Spleen (tissue), 13 donors: ENCODE measurements at places on chromosomes 7 and 10.

- DNase-seq: no peak
Measured at GRCh38 chr7:84847790-84848189, 339.1 kb downstream of the SEMA3D start.

DNA sequence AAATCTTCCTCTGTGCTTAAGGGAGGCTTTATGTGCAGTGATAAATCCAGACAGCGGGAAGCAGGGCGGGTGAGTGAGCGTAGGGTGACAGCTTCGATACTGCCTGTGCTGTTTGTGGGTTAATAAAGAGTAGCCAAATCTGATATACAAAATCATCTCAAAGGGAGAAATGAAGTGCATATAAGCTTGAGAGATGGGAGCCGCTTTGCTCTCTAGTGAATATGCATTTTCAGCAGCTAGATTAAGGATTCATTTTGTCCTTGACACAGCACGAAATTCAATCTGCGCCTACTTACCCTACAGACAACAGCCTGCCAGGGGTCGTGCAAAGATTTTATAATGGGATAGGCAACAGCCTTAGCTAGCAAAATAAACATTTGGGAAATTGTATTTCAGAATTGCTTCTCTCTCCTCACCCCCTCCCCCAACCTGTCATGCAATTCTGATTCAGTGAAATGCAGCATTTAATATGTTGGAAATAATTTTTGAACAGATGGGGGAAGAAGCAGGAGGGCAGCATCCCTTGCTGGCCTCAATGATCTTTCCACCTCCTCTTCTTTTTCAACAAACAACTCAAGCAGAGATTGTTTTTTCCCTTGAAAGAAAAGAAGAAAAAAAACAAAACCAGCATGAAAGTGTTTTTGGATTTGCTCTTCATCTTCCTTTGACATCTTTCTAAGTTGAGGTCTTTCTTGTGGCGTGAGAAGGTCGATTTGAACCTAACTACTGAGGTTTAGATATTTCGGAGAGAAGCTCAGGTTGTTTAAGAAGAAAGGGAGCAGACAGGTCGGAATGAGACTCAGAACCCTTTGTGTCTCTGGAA lies 117.9 kb downstream of the AOAH start:
- no peak for DNase-seq

- no peak for DNase-seq
Measured at GRCh38 chr10:87092376-87092860, 2.2 kb downstream of the GLUD1 start.

GRCh38 chr10:110744782-110745181 lies 100.6 kb downstream of the RBM20 start:
- no peak for DNase-seq

GRCh38 chr7:103811997-103812396 lies 177.5 kb downstream of the RELN start:
- no peak for DNase-seq

DNA sequence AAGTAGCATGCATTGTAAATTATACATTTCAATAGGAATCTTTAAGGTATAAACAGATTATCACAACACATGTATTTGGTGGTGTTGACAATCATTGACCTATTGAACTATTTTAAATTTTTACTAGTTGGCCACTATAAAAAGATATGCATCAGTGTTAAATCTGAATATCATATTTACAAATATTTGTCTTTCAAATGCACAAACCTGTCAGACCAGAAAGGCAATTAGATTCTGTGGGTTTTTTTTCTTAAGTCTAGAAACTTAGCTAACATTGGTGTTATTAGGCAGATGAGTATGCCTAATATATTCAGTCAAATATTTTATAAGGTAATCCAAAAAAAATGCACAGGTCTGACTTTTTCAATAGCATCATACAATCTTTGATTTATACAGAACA lies 241.4 kb upstream of the DGKB start:
- no peak for DNase-seq

GRCh38 chr10:121007264-121007663 lies 156.1 kb downstream of the WDR11 start:
- DNase-seq: no peak

DNA sequence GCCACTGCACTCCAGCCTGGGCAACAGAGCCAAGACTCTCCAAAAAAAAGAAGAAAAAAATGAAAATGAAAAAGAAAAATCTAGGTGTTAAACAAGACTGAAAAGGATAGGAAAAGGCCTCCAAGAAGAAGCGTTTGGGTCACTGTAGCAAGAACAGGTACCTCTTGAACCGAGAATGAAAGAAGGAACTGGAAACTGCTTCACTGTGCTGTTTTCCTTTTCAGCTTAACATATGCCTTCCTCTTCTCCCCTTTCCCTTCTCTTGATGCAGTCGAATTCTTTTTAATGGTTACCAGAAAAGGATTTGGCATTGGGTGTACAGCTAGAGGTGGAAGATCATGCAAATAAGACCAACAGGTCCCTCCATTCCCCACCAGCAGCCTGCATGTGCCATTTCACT lies 28.1 kb downstream of the LRRC4 start:
- no peak for DNase-seq

GRCh38 chr7:22627136-22627535 lies 99.9 kb upstream of the IL6 start:
- DNase-seq: no peak

GRCh38 chr7:148095066-148095465 lies 495.5 kb upstream of the C7orf33 start:
- DNase-seq: no peak

DNA sequence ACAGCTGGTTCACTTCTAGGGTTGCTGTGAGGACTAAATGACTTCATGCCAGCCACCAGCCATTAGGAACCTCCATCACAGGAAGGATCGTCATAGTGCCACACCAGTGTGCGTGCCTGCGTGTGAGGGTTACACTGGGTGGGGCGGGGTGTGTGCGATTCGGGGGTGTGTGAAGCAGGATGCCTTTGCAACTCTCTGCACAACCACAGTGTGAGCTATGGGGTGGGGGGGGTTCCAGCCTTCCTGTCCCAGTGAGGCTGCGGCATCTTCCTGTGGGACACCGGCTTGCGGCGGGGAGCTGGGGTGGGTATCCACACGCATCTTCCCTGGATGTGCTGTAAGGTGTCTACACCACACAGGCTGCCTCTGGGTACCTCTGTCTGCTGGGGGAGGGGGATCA lies 6.9 kb upstream of the ELFN1 start:
- DNase-seq: peak; percentile 53

- DNase-seq: no peak
Measured at GRCh38 chr10:65628493-65629139, 1297.2 kb upstream of the LRRTM3 start.

GRCh38 chr7:157158400-157158799 lies 19.7 kb downstream of the UBE3C start:
- no peak for DNase-seq

- no peak for DNase-seq
Measured at GRCh38 chr10:49527061-49527460, 11.9 kb downstream of the ERCC6 start.

GRCh38 chr7:95534796-95535195 lies 49.1 kb downstream of the ASB4 start:
- no peak for DNase-seq

- DNase-seq: no peak
Measured at GRCh38 chr7:134660961-134661376, 14.3 kb downstream of the BPGM start.

DNA sequence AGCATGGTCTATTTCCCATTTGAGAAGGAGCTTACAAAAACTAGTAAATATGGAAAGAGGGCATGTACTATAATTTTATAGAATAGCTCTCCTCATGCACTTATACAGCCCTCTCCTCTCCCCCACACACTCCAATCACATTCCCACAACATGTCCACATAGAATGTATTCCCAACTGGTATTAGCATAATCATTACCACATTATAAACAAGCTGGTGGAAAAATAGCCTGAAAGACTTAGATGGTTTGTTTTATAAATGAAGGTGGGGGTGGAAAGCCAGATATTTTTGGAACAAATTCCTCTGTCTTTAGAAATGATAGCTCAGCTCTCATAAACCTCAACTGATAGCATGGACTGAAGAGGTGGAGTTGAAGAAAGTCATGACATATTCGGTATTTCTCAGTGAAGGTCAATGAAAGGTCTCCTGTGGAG lies 410.1 kb downstream of the SUGCT start:
- DNase-seq: no peak

DNA sequence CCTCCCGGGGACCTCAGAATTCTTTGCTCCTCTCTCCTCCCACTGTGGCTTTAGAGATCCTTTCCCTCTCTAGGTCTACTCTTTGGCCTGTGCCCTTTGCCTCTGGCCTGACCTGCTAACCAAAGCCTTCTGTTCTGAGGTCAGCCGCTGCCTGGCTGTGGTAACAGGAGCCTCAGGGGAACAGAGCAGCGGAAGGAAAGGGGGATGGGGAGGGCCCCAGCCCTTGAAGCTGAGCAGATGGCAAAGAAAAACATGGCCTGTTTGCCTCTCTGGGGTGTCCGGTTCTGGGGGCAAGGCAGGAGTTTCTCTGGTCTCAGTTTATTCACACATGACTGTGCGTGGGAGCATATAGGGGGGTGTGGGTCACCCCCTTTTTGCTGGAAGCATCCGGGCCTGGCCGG lies 28.2 kb downstream of the COL26A1 start:
- DNase-seq: peak; percentile 88

- no peak for DNase-seq
Measured at GRCh38 chr10:118680197-118680596, 74.6 kb downstream of the CACUL1 start.

GRCh38 chr10:12841826-12842225 lies 159.7 kb downstream of the CCDC3 start:
- peak; percentile 58 for DNase-seq

GRCh38 chr10:3551761-3552160 lies 233.2 kb downstream of the KLF6 start:
- DNase-seq: no peak

DNA sequence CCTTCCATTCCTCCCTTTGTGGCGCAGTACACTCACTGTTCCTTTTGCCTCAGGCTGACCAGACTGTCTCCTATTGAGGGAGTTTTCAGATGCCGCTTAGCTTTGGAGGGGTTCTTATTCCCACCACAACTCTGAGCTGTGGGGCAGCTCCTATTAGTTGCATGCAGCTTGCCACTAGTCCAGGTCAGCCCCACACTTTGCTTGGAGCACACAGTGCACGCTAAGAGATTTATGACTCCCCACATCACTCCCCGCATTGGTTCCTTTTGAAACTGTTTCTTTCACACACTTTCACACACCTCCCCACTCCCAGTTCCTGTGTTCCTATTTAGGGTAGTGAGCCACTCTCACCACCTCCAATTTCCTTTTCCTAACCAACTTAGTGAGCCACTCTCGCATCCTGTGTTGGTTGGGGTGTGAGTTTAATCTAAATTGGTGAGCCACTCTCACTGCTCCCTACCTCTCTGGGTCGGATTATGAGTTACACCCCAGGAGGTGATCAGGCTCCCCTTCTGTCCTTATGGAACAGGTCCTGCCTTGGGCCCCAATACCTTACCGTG lies 10.4 kb upstream of the ZNF485 start:
- DNase-seq: no peak

DNA sequence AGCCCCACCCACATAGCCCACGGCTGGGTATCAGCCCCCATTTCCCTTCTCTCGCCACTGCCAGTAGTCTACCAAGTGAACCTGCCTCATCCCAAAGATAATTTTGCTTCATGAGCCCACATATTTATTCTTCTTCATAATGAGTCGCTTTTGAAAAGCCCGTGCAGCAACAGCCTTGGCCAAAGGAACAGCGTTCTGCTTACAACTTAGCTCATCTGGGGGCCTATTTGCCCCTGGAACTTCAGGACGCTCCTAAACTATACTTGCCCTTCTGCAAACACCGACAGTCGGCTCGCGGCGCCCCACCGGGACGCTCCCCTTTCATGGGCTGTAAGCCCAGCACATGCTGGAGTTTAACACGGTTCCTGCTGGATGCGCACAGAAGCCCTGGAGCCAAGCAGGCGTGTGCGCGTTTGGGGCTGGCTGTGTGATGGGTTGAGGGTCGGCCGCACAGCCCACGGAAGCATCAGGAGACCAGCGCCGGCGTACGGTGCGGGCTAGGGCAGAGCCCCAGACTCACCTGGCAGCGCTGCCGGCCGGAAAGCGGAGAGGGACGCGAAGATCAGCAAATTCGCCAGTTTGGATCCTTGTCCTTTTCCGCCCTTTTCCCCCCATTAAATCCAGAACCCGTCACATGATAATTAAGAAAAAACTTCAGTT lies 370 bp downstream of the TMEM60 start:
- DNase-seq: no peak

- no peak for DNase-seq
Measured at GRCh38 chr7:1800902-1801301, 130.8 kb downstream of the ELFN1 start.

GRCh38 chr7:43476896-43477295 lies 106.0 kb upstream of the STK17A start:
- no peak for DNase-seq

DNA sequence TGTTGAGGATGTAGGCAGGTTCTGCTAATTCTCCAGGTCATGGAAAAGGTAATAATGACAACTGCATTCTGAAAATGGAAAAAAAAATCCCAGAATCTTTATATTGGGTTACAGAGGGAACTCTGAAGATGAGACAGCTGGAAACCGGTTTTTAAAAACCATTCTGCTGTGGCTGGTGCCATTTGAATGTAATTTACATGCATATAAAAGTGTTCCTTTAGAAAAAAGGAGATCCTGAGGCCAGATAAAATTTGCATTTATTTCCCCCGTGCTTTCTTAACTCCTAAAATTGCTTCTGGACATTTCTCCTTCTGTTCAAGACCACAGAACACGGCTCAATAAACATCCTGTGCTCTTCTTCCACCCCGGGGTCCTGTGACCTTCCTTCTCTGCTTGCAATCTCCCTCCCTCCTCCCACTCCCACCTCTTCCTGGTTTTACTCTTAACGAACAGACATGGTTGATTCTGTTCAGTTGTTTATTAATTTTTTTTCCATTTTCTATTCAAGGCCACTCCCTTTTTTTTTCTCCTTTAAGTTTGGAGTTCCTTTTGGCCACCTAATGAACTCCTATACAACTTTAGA lies 41.6 kb downstream of the SH2D4B start:
- no peak for DNase-seq

DNA sequence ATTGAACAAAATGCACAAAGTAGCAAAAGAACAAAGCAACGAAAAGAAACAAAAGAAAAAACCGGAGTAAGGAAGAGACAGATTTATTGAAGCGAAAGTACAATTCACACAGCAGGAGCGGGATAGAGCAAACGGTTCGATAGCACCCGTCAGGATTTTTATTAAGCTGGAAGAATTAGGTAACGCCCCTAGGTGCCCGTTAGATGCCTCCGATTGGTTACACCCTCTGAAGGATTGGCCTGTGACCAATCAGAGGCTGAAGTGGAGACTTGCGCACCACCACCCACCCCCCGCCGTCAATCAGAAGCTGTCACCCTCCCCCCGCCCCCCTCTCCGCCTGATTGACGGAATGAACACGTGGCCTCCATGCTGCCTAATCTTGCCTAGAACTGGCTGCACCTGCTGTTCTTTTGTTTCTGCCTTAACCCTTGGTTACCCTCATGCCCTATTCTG lies 16.8 kb downstream of the OCM2 start:
- DNase-seq: no peak
